ENCODE measurements at places on chromosomes 11 and 22.

GRCh38 chr11:45168366-45169130 lies 22.1 kb downstream of the PRDM11 start:
- peaks cover 5% of the 10 kb centered on the region for H3K4me1 ChIP-seq
- no peaks in the 10 kb centered on the region for H3K36me3 ChIP-seq
- peaks cover 2% of the 10 kb centered on the region for H3K27me3 ChIP-seq
- no peak overlapping the region for H3K27ac ChIP-seq
- no peak for DNase-seq

GRCh38 chr11:72642884-72643522 lies 31.2 kb downstream of the PDE2A start:
- H3K27ac ChIP-seq = no peak overlapping the region
- DNase-seq = peak; percentile 78
- H3K27me3 ChIP-seq = peaks cover 6% of the 10 kb centered on the region
- peaks cover 2% of the 10 kb centered on the region for H3K4me1 ChIP-seq
- H3K36me3 ChIP-seq = no peaks in the 10 kb centered on the region
- H3K4me3 ChIP-seq = no peak overlapping the region

DNA sequence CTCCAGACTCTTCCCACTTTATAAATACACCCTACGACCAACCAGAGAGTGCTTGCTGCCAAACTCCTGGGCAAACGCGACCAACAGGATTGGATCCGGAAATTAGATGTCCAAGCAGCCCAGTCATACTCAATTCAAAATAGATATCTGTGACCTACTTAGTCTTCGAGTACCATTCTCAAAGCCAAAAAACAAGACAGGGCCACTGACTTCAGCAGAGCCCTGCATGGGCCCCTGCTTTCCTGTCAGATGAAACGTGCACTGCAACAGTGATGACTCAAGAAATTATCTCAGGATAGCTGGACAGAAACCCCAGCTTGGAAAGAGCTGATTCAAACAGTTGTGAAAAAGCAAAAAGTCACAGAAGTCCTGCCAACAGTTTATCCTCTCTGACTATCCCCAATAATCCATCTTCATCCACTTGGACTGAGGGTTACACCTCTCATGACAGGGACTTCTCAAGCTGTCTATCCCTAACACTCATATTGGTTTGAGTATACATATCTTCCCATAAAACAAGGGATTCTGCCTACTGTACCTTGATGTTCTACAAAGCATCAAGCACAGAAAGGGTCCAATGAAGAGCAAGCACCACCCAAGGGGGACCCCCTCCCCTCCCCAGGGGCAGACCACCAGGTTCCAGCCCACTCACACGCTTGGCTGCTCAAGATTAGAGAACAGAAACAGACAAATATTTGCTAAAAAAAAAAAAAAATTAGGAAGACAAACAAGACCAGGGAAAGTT lies 17.4 kb downstream of the SMCO4 start:
- H3K4me3 ChIP-seq = no peak overlapping the region
- H3K27ac ChIP-seq = no peak overlapping the region
- no peaks in the 10 kb centered on the region for H3K36me3 ChIP-seq
- H3K27me3 ChIP-seq = peaks cover 5% of the 10 kb centered on the region

- H3K27me3 ChIP-seq = peaks cover 2% of the 10 kb centered on the region
- no peak overlapping the region for H3K27ac ChIP-seq
- H3K4me3 ChIP-seq = no peak overlapping the region
- peaks cover 16% of the 10 kb centered on the region for H3K36me3 ChIP-seq
- no peak for DNase-seq
- H3K4me1 ChIP-seq = no peaks in the 10 kb centered on the region
These were observed 39.3 kb upstream of the ZC3H12C start for GRCh38 chr11:110053848-110054414.

DNA sequence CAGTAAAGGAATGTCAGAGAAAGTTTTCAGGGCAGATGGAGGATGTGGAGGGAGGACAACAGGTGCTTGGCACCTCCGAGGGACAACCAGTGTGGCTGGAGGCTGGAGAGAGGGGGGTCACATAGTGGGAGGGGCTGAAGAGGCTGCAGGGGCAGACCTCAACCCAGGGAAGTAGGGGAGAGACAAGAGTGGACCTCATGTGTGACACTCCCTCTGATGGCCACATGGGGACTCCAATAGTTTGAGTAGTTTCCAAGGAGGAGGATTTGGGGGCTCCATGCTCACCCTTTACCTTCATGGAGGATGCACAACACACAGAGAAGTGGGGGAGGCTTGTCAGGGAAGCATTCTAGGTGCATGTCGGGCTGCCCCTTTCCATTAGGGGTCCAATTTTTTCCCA lies 35.1 kb upstream of the ASPHD2 start:
- no peaks in the 10 kb centered on the region for H3K27me3 ChIP-seq
- H3K27ac ChIP-seq = no peak overlapping the region
- H3K36me3 ChIP-seq = no peaks in the 10 kb centered on the region
- peaks cover 6% of the 10 kb centered on the region for H3K4me1 ChIP-seq
- no peak overlapping the region for H3K4me3 ChIP-seq
- DNase-seq = no peak

DNA sequence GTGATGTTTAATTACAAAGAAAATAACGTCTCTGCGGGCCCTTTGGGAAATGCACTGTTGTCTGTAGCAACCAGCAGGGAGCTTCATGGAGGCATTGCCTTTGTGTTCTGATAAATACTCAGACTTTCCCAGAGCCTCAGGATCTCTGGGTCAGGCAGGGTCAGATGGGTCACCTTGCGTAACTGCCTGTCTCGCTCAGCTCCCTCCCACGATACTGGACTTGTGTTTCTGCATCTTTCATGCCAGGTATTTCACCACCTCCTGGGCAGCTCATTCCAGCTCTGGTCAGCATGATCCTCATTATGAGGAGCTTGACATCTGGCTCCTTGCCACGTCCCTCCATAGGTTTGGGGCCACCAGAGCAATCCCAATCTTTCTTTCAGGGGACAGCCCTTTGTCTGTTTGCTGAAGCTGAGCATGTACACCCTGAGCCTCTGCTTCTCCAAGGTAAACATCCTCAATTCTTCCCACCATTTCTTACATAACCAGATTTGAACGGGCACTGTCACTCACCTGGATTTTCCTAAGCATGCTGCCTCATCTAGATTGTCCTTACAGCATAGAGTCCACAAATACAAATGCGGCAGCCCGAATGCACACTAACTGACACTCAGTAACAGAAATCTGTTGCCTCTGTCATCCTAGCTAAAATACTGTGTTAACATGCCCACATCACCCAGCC lies 162.3 kb downstream of the LARGE1 start:
- peaks cover 17% of the 10 kb centered on the region for H3K27me3 ChIP-seq
- H3K4me3 ChIP-seq = peak overlapping the region; percentile 14
- H3K4me1 ChIP-seq = peaks cover 29% of the 10 kb centered on the region
- peaks cover 26% of the 10 kb centered on the region for H3K36me3 ChIP-seq

- no peak overlapping the region for H3K27ac ChIP-seq
- H3K4me1 ChIP-seq = no peaks in the 10 kb centered on the region
- no peak for DNase-seq
- H3K4me3 ChIP-seq = no peak overlapping the region
- no peaks in the 10 kb centered on the region for H3K27me3 ChIP-seq
These were observed 9.7 kb upstream of the PIK3IP1 start for GRCh38 chr22:31302006-31302405.

GRCh38 chr11:69922015-69922595 lies 102.9 kb upstream of the FGF3 start:
- no peak overlapping the region for H3K4me3 ChIP-seq
- H3K27me3 ChIP-seq = peaks cover 7% of the 10 kb centered on the region
- peak; percentile 7 for DNase-seq
- no peak overlapping the region for H3K27ac ChIP-seq
- no peaks in the 10 kb centered on the region for H3K4me1 ChIP-seq

- peak overlapping the region; percentile 38 for H3K27ac ChIP-seq
- H3K36me3 ChIP-seq = peaks cover 4% of the 10 kb centered on the region
- peaks cover 48% of the 10 kb centered on the region for H3K4me1 ChIP-seq
- H3K4me3 ChIP-seq = peak overlapping the region; percentile 38
These were observed 29.3 kb downstream of the KIAA0930 start for GRCh38 chr22:45211435-45211834.
